ENCODE measurements at places on chromosomes 7 and 10. TPM values are rescaled to one million over a fixed set of nuclear protein-coding genes. Genes with fewer than 3 reads are reported as not detected.

Gene MYOF
- total RNA-seq, result 243 TPM

Gene TUBB8
- total RNA-seq, result not detected

Gene DLD
- 83.9 TPM for total RNA-seq

Gene AVPI1
- total RNA-seq, result 3.2 TPM

Gene IGFBP1
- total RNA-seq, result 0.26 TPM

Gene ADCYAP1R1
- total RNA-seq, result 0.46 TPM

Measured in pulmonary artery endothelial cell (primary cell).